Stimulated activated CD8-positive, alpha-beta memory T cell treated with anti-CD3 and anti-CD28 coated beads, Interleukin-4, amount 100 ng/mL, for 1 hour (primary cell): ENCODE measurements at places on chromosomes 1 and 21.

DNA sequence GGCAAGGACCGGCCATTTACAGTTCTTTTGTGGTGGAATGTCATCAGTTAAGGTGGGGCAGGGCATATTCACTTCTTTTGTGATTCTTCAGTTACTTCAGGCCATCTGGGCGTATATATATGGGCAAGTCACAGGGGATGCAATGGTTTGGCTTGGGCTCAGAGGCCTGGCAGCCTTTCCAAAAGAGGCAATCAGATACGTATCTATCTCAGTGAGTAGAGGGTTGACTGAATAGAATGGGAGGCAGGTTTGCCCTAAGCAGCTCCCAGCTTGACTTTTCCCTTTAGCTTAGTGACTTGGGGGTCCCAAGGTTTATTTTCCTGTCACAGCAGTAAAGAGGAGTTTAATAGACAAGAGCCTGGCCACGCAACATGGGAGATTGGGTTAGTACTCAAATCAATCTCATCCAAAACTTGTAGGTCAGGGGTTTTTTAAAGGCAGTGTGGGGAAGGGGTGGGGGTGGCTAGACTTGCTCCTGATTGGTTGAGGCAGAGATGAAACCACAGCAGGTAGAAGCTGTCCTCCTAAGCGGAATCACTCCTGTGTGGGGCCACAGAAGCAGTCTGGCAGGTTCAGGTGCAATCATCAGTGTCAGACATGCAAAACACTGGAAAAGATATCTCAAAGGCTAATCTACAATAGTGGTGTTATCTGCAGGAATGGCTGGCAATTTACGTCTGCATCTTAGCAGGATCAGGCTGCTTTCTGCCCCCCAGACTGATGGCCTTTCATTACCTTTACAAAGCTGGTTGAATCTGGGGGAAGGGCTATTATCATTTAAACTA is 112.9 kb downstream of the TLR5 start:
- DNase-seq: no peak

GRCh38 chr1:236091933-236092318 is 27.0 kb upstream of the NID1 start:
- no peak for DNase-seq

- no peak for DNase-seq
These were observed 5.9 kb downstream of the BLACAT1 start for GRCh38 chr1:205449750-205450443.

GRCh38 chr1:245412306-245412705 is 257.5 kb downstream of the KIF26B start:
- no peak for DNase-seq

GRCh38 chr1:195394567-195394966 is 1213.7 kb downstream of the KCNT2 start:
- no peak for DNase-seq

DNA sequence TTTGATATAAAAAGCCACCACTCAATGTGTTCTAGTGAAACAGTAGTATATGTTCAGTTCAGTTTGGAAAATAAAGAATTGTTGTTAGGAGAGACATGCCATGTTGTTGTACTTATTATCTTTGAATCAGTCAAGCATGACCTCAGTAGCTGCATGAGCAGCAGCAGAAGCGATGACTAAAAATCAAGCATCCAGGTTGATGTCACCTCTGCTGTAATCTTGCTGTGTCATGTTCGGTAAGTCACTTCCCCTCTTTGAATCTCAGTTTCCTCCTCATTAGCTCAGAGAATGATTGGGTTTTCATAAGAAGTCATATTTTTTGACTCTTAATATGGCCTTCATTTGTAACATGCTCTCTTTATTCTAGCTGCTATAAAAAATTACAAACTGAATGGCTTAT is 428.4 kb upstream of the B3GALT2 start:
- DNase-seq: no peak

- no peak for DNase-seq
These were observed 791 bp upstream of the MAST2 start for GRCh38 chr1:45802343-45803298.

DNA sequence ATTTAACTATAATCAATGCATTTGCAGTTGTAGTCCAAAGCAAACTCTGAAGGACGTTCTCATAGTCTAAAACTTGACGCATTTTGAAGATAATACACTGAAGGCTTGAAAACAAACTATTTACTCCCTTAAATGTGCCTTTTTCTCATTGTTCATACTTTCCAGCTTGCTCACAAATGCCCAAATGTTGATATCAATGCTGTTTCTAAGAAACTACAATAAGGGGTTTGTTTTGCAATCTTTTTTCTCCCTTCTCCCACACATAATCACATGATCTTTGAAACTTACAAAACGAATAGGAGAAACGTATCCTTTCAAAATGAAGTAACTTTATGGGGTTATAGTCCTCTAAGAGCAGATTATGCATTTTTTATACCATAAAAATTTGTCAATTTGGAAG is 508.7 kb downstream of the DPYD start:
- no peak for DNase-seq
